ENCODE measurements at places on chromosomes 7 and 10. TPM values are rescaled to one million over a fixed set of nuclear protein-coding genes. Genes with fewer than 3 reads are reported as not detected.

DNA sequence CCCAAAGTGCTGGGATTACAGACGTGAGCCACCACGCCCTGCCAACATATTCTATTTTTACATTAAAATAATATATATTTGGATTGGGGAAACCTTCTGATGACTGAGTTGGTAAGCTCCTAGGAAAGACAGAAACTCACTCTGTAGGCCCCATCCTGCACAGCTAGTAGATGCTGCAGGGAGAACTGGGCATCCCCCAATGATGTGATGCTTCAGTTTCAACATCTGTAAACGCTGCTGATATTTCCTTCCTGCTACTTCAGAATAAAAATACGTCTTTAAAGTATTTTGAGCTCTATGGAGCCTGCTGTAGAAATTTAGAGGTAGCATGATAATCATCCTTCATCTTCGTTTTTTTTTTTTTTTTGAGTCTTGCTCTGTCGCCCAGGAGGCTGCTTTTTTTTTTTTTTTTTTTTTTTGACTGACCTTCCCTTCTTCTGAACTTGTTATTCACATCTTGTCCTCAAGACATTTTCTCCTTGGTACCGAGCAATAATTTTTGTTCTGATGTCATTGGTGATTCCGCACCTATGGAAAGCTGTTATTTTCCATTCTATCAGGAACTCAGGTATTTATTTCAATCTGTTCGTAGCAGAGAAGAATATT, 21.8 kb upstream of the INPP5F start:
- no peak for DNase-seq

DNA sequence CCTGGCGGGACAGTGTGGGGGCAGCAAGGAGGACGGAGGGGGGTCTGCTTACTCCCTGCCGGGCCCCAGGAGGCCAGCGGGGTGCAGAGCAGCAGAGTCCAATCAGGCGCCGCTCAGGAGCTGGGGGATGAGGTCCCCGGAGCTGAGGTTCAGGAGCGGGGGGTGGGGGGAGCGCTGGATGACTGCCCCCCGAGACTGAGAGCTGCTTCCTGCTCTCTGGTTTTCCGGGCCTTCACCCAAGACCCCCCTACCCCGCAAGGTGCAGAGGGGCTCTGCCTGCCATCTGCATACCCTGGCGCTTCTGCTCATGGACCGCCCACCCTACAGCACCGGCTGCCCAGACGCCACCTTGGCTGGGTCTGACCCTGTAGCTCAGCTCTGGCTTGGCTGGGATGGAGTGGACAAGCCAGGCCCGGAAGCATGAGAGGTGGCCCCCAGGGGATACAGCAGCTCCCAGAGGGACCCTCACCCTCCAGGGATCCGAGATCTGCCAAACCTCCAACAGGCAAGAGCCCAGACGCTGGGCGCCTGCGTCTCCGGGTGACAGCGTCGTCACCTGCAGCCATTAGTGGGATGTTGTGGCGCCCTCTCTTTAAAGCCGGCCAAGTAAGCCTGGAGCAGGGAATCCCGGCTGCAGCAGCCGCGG, 930 bp downstream of the KNDC1 start:
- DNase-seq, result no peak

DNA sequence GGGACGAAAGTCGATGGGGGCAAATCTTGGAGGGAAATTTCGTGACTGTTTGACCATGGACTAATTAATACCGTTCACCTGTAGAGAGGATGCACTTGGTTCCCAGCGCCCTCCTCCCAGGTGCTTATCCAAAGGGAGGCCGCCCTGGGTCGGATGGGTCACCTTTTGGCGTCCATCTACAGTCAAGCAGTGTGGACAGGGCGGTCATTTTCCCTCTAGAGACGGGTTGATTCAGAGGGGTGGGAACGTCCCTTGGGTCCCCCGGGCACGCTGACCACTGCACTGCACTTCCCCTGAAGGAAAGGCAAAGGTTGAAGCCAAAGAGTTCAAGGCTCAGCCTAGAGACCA, 2.0 kb downstream of the PRR15 start:
- no peak for DNase-seq

DNA sequence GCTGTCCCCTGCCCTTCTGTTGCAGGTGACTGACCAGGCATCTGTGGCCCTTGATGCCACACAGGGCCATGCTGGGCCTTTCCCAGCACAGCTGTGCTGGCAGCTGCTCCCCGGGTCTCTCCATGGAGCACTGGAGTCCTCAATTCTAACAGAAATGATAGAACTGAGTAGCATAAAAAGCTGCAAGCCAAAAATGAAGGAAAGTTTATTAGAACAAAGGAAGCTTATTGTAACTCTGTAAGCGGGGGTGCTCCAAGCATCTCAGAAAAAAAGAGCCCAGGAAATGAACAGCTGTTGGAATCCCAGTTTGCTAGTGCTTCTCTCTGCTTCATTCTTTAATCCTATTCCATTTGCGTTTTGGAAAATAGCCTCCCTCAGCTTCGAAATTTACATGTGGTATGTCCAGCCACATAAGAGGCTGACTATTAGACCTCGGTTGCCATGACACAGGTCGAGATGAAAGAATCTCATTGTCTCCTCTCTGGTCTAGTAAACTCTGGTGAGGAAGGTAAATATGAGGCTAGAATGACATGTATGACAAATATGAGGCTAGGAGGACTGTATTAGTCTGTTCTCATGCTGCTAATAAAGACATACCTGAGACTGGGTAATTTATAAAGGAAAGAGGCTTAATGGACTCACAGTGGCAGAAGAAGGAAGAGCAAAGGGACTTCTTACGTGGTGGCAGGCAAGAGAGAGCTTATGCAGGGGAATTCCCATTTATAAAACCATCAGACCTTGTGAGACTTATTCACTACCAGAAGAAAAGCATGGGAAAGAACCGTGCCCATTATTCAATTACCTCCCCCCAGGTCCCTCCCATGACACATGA, 23.7 kb downstream of the EPDR1 start:
- DNase-seq, result no peak

- DNase-seq, result no peak
Observed at GRCh38 chr10:109979215-109979614, 28.6 kb upstream of the ADD3 start.

- no peak for DNase-seq
Observed at GRCh38 chr7:147912291-147912690, 678.3 kb upstream of the C7orf33 start.

DNA sequence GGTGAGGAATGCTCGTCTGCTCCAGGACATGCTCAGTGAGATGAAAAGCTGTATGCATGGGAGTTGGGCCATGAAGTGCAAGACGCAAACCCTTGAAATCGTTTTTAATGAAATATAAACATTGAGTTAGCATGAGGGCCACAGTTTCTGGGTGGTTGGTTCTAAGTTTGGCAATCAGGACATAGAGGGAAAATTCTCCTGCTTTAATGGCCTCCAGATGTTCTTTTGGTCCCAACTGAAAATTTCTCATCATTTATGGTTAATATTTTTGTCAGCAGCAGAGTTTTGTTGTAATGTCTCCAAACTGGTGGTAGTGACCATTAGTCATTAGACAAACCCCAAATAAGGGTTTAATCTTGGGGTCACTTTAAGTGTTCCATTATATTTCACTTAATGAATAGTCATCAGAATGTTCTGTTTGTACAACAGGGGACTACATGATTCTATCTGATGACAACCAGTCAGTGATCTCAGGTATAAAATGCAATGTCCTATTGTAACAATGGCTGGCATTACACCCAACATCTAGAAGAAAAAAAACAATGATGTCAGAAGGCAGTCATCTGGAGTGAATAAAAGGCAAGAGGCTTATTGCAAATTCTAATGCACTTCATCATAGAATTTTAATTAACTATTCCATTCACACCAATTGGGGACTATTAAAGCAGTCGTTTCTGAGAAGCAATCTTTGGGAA, 197.4 kb downstream of the JCAD start:
- no peak for DNase-seq

DNA sequence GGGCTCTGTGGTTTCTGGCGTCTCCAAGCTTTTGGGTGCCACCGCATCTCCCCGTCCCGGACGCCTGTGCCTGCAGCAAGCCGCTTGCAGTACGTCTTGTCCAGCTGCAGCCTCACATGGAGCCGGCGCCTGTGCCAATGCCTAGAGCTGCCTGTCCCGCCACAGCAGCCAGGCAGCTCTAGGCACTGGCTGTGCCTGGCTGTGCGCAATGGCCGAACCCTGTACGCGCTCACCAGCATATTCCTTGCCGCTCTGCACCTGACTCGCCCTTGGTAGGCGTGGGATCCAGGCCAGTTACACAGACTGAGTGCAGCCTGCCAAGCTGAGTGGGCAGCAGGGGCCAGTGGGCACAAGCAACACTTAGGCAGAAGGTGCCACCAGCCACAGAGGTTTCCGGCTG, 381.2 kb upstream of the SORCS1 start:
- DNase-seq, result no peak

GRCh38 chr7:45184326-45185027, 26.9 kb downstream of the RAMP3 start:
- no peak for DNase-seq

GRCh38 chr10:43128331-43128730, 9.9 kb upstream of the CSGALNACT2 start:
- DNase-seq, result no peak

Gene MYO1G
- total RNA-seq, result 28.4 TPM

Gene VENTX
- total RNA-seq, result 1.7 TPM

Gene TRIM56
- total RNA-seq, result 59.0 TPM

Gene PLPP4
- 0.54 TPM for total RNA-seq

Gene VAX1
- not detected for total RNA-seq

Gene SRGN
- total RNA-seq, result 326 TPM

Gene SRRM3
- total RNA-seq, result 0.33 TPM

Gene FOXI2
- total RNA-seq, result not detected

Gene C10orf95
- total RNA-seq, result 27.5 TPM

Data from upper lobe of left lung (tissue), 6 donors.